ENCODE measurements at places on chromosomes 4 and X.

DNA sequence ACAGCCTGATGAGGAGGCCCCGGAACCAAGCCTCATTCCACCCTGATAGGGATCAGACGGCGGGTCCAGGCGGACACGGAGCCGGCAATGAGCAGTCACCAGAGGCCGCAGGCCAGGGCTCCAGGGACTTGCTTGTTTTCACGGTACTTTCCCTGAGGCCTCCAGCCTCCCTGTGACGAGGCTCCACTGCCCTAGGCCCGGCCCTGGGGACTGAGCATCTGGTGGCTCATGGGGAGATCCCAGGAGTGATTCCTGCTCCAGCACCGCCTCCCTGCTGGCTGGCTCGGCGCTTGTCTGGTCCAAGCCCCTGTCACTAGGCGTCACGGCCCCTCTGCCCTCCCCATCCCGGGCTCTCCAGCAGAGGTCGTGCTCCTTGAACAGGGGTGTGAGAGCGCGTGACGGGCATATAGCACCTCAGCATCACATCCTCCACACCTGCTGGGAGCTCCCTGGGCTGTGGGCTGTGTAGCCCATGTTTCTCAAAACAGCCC, 14.1 kb downstream of the HTRA3 start:
- DNase-seq = no peak

GRCh38 chrX:78333521-78333920, 6.1 kb upstream of the CYSLTR1 start:
- no peak for DNase-seq

- peak; percentile 12 for DNase-seq
These were observed 63.9 kb downstream of the WFS1 start for GRCh38 chr4:6333301-6334202.

GRCh38 chr4:140037353-140038030, 116.5 kb downstream of the MAML3 start:
- no peak for DNase-seq

- no peak for DNase-seq
These were observed 178.5 kb downstream of the NHS start for GRCh38 chrX:17553469-17553868.

DNA sequence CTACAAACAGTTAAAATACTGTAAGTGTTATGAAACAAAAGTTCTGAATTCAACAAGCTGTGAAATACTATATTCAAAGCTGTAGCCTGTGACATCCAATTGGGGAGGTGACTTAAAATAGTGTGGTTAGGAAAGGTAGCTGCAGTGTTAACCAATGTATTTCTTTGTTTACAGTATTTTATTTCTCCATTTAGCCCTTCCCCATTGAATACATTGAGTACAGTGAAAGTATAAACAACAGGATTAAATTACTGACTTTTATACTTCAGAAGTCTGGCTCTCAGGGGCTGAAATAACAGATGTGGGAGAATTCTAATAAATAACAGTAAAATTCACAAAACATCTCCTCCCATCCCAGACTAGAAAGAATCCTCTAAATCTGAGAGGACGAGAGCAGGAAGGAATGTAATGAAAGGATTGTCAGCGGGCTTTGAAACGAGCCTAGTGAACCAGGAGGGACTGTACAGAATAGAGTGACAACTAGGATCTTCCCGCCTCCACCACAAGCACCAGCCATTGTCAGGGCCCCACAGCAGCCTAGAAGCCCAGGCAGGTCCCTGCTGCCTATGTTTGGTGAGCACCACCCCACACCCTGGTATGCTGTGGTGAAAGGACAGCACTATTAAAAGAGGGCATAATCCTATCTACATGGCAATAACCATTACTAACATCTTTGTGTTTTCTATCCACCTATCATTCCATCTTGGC, 73.7 kb downstream of the SPCS3 start:
- DNase-seq = no peak

GRCh38 chr4:38775326-38775725, 7.5 kb downstream of the TLR10 start:
- no peak for DNase-seq

GRCh38 chr4:131348263-131348662, 1800.8 kb upstream of the PCDH10 start:
- no peak for DNase-seq

- DNase-seq = no peak
These were observed 97.8 kb downstream of the ZNF674 start for GRCh38 chrX:46447384-46447783.

- DNase-seq = no peak
These were observed 118.2 kb upstream of the KIT start for GRCh38 chr4:54539500-54540029.

GRCh38 chrX:17567187-17567586, 170.1 kb upstream of the SCML1 start:
- no peak for DNase-seq

DNA sequence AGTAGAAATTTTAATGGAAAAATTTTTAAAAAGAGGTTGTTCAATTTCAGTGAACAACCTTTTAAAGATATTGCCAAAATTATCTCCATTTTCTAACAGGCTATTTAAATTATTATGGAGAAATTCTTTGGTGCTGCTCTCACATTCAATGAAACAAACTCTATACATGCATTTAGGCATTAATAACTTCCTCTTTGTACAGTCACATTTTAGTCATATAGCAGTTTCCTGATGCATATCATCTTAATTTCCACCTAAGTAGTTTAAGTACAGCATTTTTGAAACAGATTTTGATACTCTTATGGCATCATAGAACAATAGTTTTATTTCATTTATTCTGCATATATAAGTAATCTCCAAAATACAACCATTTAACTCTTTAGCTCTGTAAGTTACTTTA, 500.1 kb downstream of the STPG2 start:
- no peak for DNase-seq

DNA sequence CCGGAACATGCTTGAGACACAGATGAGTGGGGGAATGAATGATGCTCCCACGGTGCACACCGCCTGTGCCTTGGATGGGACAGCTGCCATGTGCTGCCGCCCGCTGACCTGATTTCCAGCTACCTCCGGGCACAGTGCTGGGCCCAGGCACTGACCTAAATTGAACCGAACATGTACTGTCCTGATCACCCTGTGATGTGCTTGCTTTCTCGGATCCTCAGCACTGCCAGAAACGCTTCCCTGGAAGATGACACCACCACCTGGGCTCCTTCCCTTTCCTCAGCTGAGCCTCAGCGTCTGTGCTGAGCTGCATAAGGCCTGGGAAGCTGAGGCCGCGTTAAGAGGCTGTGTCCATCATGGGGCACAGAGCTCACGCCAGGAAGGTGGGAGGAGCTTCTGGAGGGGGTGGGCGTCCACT, 39.3 kb upstream of the MXD4 start:
- DNase-seq = no peak

DNA sequence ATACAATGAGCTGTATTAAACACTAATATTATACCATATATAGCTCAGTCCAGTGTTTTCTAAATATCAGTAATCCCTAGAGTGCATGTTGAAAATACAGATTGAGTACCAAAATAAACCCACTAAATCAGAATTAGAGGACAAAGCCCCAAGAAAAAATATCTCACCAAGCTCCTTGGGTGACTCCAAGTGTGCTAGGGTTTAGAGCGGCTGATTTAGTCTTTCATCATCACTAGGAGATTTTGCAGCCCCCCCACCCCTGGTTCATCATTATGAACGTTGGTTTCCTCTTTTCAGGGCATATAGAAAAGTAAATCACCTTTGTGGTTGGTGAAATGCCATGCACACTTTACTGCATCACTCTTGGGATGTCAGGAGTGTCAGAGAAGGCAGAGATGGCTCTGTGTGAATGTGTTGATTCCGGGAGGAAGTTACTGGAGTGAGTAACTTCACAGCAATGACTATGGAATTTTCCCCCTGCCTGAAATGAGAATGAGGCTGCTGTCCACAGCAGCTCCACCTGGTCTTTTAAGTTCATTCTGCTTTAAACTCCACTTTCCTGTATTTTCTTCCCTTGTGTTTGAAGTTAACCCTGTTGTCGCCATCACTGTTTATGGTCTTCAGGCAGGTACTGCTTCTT, 25.2 kb upstream of the ANAPC4 start:
- no peak for DNase-seq

- no peak for DNase-seq
These were observed 77.4 kb upstream of the MID1 start for GRCh38 chrX:10697616-10698317.

- no peak for DNase-seq
These were observed at the start of gene CLCN4 for GRCh38 chrX:10156199-10157031. CLCN4 (plus strand) TSS chrX:10156975; CDS start chrX:10185033, 28,058 bp downstream.

GRCh38 chrX:47571215-47571614, 10.2 kb downstream of the ARAF start:
- no peak for DNase-seq

DNA sequence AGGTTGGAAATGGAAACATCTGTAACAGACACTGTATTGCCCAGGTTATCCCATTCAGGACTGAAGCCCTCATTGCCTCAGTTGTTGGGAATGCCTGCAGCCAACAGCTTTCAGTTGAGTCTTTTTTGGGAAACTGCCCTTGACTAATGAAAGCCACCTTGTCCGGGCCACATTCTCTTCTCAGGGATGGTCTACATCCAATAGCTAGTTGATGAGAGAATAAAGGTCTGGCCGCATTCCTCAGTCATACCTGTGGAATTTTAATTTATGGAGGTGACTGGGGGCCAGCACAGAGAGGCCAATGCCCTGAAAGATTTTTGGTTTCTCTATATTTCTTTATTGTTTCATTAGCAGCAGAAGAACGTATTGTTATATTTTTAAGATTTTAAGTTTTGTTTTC, 147.6 kb upstream of the MSX1 start:
- no peak for DNase-seq

Data from CD4-positive, alpha-beta T cell treated with Interleukin-17A for 4 hours (primary cell).